ENCODE measurements at places on chromosomes 1 and 21.

DNA sequence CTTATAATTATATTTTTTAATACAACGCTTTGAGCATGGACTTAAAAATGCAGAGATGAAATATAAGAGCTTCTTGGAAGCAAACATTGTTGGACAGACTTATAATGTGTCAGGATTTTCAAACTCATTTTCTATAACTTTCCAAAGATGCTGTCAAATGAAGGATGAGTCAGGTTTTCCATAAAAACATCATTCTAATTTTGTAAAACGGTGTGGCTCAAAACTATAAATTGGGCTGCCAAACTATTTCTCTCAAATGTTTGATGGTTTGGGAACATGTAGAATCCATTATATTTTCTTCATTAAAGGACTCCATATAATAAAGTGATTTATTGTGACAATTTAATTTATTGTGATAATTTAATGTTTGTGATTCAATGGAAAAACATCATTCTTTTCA, 511.2 kb downstream of the USP25 start:
- no peak for DNase-seq

DNA sequence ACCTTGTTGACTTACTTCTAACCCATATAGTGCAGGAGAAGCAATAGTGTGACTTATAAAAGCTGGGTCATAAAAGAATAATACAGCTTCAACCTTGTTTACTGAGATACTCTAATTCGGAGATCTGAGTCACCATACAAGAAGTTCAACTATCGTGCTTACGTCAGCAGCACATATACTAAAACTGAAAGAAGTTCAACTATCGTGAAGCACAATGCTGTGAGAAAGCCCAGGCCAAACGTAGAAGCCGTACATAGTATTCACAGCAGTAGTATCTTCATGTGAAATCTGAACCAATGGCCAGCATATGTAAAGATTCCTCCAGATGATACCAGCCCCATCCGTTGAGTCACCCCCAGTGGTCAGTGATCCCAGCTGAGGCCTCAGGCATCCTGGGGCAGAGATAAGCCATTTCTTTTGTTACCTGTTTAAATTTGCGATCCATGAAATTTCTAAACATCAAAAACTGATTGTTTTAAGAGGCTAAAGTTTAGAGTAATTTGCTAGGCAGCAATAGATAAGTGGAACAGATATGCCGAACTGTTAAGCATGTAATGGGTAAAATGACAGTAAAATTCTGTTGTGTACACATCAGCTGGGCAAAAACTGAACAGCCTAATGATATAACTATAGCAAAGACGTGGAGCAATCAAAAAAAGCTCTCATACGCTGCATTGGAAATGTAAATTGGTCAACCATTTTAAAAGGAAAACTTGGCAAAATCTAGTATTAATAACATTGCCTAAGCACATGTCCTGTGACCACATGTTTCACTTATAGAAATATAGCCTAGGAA, 53.9 kb upstream of the SAMD13 start:
- DNase-seq: no peak

- no peak for DNase-seq
Measured at GRCh38 chr1:246805135-246805716, 81.0 kb downstream of the SCCPDH start.

GRCh38 chr21:36698385-36698980, 432 bp upstream of the SIM2 start:
- no peak for DNase-seq

DNA sequence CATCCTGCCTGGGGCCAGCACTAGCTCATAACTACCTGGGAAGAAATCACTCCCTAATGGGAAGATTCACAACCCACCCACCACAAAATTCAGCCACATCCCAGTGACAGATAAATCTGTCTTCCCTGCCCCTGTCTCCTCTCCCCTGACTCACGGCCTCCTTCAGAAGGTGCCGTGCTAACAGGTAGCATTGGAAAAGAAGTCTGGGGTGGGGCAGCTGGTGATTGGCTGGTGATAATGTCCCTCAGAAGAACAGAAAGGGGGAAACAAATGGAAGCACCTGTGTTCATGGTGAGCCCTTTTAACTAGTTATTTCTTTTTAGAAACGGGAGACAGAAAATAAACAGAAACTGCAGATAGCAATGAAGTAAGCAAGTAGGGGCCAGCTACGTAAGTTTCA, 29.1 kb downstream of the ITPKB start:
- DNase-seq: no peak

DNA sequence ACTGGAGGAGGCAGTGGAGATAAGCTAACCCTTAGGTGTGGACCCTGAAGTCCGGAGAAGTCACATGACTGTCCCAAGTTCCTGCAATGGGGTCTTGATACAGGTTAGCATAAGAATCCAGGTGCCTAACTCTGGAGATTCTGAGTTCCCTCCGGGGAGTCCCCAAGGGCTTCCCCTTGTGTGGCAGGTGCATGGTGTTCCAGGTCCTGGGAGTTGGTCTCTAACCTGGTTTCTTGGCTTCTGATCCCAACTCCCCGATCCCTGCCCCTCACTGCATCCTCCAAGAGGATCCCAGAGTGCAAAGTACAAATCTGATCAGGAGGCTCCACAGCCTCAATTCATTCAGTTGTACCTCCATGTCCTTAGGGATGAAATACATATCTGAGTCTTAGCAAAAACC, 9.3 kb upstream of the C8A start:
- no peak for DNase-seq

DNA sequence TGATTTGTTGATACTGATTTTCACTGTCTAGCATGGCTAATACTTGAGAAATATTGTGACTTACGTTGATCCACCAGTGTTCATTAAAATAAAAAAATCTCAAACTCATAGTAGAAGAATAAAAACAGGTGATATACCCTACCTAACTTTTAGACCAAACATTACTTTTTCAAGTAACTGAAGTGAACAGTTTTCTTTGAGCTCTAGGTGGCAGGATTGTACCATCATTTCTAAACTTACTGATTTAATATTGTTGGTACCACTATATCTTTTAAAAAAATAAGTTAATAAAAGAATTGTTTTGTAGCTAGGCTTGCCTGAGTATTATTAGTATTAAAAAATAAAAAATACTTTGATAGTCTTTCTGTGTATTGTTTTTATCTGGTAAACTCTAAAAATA, 21.5 kb downstream of the CDC73 start:
- no peak for DNase-seq

GRCh38 chr1:39243302-39243701, 38.8 kb downstream of the MACF1 start:
- DNase-seq: no peak

DNA sequence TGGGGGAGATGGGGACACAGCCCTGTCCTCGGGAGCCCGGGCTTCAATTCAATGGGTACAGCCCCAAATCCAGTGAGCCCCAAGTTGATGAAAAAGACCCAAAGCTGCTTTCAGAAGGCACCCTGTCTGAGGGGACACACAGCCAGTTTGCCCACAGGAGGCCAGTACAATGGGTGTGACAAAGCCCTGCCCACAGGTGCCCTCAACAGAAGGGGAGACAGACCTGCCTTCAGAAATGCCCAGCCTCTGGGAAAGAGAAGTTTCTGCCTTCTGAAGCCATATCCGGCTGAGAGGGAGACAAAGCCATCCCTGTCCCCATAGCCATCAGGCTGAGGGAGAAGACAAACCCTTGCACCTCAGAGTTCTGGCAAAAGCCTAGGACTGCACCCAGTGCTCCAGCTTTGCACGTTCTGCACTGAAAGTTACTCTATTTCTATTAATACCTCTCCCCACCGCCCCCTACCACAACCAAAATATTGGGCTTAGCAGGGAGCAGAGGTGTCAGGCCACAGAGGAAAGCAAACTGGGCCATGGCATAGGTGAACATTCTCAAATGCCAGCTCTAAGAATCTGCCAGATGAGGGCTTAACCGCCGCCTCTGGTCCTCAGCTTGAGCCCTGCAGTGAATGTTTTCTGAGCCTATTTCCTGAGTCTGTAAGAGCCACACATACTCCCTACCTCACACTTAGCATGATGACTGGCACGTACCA, 18.0 kb upstream of the PTAFR start:
- DNase-seq: no peak

GRCh38 chr1:9703165-9703509, 51.6 kb downstream of the PIK3CD start:
- DNase-seq: no peak

- DNase-seq: no peak
Measured at GRCh38 chr1:117648015-117648414, 42.2 kb downstream of the TENT5C start.

DNA sequence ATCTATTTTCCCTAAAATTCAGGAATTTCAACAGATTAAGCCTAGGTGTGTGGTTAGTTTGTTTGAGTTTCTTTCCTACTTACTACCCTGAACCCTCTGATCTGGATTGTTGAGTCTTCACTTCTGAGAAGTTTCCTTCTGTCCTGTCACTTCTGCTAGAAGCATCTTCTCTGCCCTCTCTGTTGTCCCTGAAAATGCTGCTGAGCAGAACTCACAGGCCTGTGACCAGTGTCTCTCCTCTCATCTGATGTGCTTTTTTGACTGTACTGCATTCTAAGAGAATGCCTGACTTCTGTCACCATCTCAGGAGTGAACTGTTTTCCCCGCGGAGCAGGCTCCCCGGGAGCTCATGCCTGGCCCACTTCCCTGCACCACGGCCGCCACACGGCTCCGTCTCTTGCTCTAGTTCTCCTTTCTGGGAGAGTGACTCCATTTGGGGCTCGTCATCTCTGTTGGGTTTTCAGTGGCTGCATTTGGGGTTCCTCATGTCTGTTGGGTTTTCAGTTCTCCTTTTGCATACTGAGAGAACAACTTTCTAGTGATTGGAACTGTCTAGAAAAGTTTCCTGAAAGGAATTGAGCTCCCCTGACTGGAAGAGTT, 77.9 kb downstream of the POFUT2 start:
- no peak for DNase-seq

DNA sequence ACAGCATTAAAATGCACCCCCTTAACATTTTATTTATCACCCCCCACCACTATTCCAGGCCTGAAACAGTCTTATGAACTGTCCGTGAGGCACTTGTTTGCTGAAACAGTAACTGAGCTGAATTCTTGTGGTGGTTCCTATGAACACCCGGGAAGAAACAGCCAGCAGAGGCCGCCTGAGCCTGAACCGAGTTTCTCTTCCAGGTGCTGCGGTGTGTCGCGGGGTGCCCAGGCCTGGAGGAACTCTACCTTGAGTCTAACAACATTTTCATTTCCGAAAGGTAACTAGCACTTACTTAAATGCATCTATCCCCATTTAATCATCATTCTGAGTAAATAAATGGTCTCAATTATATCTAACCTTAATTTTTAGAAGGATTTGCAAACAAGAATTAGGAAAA, 66.8 kb downstream of the TBCE start:
- DNase-seq: no peak

DNA sequence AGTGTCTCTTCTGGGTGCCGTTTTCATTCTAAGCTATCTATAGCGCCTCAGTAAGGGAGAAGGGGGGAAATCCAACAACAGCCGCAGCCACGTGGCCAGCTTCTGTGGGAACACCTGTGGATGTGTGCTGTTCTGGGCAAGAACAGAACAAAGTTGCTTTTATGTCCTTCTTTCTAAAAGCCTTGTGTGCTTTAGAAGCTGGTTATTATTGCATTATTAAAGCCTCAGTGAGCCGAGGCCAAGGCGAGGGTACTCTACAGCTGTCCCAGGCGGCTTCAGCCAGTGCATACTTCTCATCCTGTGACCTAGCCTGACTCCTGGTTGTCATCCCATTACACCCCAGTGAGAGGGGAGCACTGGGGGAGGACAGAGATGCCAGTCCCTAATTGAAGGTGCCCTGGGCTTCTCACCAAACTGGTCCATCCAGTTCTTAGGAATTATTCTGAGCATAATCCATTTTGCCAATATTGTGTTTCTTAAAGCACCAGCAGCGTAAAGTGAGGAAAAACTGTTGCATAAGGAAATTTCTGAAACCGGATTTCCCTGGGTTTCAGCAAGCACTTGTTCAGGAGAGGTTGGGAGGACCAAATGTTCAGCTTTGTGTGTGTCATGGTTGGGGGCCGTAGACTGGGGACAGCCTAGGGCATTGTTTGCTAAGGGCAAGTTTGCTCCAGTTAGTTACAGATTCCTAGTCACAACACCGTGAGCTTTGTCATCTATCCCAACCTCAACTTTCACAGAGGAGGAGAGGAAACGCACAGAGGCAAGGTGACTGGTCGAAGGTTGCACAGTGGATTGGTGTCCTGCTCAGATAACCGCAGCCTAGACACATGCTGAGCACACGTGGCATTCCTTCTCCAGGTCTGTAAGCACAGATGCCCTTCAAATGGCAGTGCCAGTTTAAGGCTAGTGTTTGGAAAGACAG, 61.0 kb upstream of the ATP1A1 start:
- no peak for DNase-seq

- no peak for DNase-seq
Measured at GRCh38 chr1:56196839-56197238, 382.5 kb downstream of the PLPP3 start.

DNA sequence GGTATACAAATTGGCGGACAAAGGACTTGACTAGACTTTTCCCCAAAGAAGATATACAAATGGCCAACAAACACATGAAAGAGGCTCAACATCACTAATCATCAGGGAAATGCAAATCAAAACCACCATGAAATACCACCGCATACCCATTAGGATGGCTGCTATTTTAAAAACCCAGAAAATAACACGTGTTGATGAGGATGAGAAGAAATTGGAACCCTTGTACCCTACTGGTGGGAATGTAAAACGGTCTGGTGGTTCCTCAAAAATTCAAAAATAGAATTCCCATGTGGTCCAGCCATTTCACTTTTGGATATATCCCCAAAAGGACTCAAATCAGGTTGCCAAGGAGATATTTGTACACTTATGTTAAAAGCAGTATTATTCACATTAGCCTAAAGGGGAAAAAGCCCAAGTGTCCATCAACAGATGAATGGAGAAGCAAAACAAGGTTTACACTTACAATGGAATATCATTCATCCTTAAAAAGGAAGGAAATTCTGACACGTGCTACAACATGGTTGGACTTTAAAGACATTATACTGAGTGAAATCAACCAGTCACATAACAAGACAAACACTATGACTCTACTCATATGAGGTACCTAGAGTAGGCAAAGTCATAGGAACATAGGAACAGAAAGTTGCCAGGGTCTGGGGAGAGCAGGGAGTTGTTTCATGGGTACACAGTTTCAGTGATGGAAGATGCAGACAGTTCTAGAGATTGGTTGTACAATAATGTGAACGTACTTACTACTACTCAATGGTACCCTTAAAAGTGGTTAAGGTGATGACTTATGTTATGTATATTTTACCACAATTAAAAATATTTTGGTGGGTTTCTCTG, 17.0 kb downstream of the CD34 start:
- DNase-seq: no peak

GRCh38 chr1:208312706-208313105, 68.5 kb upstream of the PLXNA2 start:
- DNase-seq: no peak

- no peak for DNase-seq
Measured at GRCh38 chr1:64482128-64482527, 12.2 kb downstream of the CACHD1 start.

- DNase-seq: peak; percentile 10
Measured at GRCh38 chr1:225653463-225654276, 747 bp upstream of the ENAH start.

DNA sequence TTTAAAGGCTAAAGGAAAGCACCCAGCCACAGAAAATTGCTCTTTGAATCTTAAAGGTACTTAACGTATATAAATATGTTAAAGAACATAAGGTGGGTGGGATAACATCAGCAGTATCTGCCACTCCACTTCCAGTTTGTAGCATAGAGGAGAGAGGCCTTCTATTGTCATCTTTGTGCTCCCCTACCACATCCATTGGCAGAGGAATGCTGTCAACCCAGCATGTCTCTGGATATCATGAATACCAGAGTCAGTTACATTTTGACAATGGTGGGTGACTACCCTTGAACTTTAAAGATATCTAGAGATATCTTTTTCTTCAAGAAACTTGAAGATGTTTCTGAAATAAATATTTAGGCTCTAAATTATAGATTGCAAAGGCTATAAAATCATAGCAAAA, 283.2 kb upstream of the LRRC7 start:
- no peak for DNase-seq
